ENCODE measurements at places on chromosomes 16 and 17.

DNA sequence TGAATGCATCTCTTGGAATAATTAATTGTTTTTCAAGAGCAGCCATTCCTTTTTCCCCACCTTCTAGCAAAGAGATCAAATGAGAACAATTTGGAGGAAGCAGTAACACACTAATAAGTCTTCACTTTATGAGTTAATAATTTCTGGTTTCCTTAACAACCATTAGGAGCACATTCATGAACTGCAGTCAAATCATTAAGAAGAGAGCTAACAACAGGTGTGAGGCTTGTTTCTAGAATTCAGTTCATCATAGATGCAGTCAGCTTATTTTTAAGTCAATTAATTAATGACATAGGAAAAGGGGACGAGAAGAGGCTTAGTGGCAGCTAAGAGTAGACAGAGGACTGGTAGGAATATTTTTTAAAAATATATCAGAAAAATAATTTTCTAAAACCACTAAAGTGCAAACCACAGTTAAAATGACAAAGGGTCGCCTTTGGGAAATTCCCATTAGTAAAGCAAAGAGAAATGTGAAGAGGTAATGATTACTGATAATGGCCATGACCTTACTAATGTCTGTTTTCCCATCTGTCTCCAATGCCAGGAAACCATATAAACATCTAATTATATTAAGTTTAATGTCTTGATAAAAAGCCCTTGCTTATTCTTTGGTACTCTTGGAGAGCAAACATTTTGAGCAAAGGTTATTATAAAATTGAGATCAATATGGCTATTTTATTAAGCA lies 184.2 kb downstream of the KCNJ2 start:
- DNase-seq, result no peak

DNA sequence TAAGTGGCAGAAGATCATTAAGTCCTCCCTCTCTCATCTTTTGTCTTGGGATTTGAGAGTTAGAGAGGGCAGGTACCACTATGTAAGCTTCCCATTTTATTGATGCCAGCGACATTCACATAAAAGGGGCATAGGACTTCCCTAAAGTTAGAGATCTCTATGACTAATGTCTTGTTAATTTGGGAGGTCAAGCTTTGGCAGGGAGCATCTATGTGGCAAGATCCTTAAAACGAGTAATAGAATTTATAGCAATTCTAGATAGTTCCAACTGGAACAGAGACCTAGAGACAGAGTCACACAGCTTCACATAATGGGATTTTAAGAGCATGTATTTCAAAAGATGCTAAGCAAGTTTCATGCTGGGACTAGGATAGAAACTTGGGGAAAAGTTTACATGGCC lies 308.0 kb downstream of the MAP2K6 start:
- no peak for DNase-seq

GRCh38 chr16:67430977-67431774 lies at the start of gene HSD11B2:
TSS of gene HSD11B2 (plus strand) at chr16:67431121. CDS start at chr16:67431249, 128 bp downstream.
- no peak for DNase-seq

DNA sequence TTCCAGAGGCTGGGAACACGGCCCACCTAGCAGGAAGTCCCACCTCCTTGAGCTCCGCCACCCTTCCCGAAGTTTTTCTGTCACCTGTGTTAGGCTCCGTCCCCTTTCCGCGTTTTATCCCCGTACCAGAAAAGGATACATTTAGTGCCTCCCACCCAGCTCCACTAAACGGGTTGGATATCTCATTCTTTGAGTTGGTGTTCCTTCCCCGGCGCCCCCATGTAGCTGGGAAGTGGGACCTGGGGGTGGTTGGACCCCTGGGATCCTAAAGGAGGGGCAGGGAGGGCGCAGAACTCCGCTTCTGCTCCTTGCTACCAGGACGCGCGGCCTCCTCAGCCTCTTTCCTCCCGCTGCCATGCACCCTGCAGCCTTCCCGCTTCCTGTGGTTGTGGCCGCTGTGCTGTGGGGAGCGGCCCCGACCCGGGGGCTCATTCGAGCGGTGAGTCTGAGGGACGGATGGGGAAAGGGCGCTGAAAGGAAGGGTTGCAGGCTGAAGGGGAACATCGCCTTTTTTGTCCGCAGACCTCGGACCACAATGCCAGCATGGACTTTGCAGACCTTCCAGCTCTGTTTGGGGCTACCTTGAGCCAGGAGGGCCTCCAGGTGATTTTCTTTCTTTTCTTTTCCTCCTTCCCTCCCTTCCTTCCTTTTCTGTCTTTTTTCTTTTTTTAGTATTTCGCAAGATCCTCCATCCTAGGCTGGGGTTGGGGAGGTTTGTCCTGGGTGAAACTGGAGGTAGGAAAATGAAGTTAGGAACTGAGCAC lies 669 bp downstream of the RNF167 start:
- DNase-seq, result no peak

Data from amygdala (tissue), 56 donors.